ENCODE measurements at places on chromosomes 13 and 19. TPM values are rescaled to one million over a fixed set of nuclear protein-coding genes. Genes with fewer than 3 reads are reported as not detected.

GRCh38 chr13:58855283-58855682 is 1223.7 kb downstream of the PCDH17 start:
- DNase-seq, result peak; percentile 79

DNA sequence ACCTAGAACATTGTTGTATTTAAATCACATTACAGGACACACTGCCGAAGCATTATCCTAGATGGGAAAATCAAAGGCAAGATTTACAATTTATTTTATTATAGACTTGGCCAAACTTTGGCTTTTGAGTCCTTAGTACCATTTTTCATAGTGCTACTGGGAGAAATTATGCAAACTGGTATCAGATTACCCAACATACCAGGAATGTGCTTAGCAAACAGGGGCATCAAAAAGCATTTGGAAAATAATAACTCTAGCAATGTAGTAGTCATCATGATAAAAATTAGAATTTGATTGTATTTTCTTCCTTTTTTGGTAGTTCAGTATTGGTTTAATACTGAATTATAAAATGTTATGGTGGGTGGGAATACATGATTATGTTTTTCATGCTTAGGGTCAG is 34.0 kb downstream of the GPC6 start:
- no peak for DNase-seq

DNA sequence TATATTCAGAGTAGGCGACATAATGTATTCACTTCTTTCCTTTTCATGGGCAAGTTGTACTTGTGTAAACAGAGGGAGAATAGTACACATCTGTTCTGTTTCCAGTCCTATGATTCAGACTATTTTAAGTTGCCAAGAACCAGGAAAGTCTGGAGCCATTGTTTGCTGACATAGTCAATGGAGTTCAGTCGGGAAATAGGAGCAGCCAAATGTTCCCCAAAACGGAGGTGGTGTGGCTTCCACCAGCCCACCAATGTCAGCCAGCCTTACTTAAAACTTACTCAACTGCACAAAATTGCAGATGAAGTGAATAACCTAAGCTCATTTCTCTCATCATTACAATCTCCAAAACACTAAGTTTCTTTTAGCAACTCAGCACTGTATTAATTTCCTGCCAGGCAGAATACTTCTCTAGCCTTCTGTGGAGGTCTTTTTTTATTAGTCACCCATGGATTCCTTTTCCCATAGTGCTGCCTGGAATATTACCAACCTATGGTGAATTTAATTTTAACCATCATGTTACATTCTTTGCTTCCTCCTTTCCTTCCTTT is 22.3 kb upstream of the CSNK1A1L start:
- DNase-seq, result peak; percentile 34

The GIPR gene
- total RNA-seq, result 0.50 TPM

Data from renal cortical epithelial cell (primary cell).